ENCODE measurements at places on chromosomes 2 and 18.
A peak's percentile ranks its signal among the peaks of the same experiment; 100 is the strongest.

DNA sequence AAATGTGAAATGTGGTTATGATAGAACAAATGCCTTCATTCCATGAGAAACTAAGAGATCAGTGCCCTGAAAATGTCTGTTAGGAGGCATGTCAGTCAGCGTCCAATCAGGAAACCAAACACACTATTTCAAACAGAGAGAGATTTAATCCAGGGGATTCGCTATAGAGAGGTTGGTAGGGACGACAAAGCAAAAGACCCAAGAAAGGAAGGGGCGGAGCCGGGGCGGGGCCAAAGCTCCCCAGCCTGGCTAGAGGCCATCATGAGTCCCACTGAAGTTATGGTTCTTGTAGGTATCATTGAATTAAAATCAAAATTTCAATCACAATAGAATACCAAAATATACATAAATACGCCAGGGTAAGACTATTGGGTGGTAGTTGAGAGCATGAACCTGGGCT, 32.9 kb upstream of the RNF149 start:
- no peak for DNase-seq

GRCh38 chr2:216904974-216905373, 45.1 kb upstream of the TNP1 start:
- no peak for DNase-seq

DNA sequence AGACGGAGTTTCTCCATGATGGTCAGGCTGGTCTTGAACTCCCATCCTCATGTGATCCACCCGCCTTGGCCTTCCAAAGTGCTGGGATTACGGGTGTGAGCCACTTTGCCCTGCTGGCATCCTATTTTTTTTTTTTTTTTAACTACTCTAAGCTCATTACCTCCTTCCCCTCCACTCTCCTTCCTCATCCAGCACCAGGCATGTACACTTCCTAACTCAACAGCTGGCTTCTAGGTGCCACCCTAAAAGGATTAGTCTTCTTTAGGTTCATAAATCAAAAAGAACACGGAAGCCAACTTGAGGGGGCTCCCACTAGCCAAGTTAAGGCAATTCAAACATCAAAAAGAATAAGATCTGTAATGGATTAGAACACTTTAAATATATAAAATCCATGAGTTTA, 70.6 kb upstream of the TEX51 start:
- DNase-seq, result no peak

- DNase-seq, result peak; percentile 47
These were observed 16.6 kb downstream of the MALT1 start for GRCh38 chr18:58687871-58688308.

DNA sequence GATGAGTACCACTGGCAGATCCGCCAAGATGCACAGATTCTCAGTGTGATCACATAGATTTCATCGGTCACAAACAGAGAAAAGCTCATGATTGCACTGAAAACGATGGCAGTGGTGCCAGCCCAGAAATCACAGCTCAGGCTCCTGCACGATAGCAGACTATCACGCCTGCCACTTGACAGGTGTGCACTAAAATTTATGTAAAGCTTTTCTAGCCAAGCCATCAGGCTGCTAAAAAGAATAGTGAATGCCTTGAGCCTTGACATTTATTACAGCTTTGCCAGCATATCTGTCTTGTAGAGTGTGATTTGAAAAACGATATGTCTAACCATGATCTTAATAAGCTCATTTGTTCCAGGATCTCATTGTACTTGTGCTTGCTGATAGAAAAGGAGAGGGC, 409.5 kb upstream of the CWC22 start:
- no peak for DNase-seq

GRCh38 chr2:84495539-84496146, 20.7 kb upstream of the DNAH6 start:
- DNase-seq, result peak; percentile 33

DNA sequence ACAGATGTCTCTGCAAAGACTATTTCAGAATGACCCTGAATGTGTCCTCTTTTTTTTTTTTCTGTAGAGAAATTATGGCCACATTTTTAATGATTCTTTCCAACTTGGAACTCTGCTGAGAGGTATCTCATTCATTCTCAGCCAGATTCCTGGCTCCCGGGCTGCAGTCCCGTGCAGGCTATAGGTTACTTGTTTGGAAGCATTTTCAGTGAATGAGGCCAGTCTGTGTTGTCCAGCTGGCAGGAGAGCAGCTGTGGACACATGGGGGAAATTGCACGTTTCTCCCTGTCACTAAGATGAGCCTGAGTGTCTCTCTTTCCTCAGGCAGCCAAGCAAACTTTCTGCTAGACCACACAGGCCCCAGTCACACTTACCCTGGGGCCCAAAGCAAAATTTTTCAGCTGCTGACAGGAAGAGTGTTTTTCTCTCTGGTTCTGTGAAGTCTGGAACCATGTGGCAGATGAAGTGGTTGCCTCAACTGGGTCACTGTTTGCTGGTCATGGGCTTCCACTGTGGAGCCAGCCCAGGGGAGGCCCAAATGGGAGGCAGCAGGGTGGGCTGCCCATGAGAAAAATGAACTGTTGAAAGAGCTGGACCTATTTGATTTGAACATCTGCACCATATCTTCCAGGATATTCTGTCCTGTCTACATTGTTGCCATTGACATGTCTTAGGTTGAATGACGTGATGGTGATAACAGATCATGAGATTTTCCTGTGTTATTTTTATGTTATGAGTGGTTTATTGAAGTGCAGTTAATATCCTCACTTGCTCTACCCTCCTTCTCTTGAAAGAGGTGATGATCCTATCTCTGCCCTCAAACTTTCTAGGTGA, 431.2 kb downstream of the LPIN1 start:
- no peak for DNase-seq

Measured in T-helper 1 cell (primary cell).